ENCODE measurements at places on chromosomes 5 and 9.

GRCh38 chr5:53311681-53312080, 168.7 kb upstream of the FST start:
- DNase-seq: no peak

- DNase-seq: no peak
Measured at GRCh38 chr5:168378741-168379140, 87.3 kb downstream of the WWC1 start.

GRCh38 chr5:177429248-177430040, 3.0 kb downstream of the GRK6 start:
- DNase-seq: no peak

- DNase-seq: no peak
Measured at GRCh38 chr5:131268758-131269370, 5.0 kb downstream of the CDC42SE2 start.

- DNase-seq: no peak
Measured at GRCh38 chr5:38853753-38854470, 8.1 kb downstream of the OSMR start.

DNA sequence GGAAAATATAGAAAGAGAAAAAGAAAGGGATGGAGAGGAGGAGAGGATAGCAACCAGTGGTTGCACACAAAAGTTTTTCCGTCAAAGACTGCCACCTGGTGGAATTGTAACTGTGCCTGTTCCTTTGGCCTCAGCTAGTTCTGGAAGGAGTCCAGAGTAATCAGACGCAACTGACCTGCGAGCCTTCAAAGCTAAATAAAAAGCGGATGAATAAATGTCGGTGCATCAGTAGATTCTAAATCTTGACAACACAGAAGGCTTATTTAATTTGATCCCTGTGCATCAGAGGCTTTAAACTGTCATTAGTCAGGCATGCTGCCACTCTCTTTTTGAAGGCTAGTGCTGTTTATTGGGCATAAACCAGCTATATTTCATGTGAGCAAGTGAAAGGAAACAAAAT, 132.9 kb upstream of the ACO1 start:
- DNase-seq: peak; percentile 63

DNA sequence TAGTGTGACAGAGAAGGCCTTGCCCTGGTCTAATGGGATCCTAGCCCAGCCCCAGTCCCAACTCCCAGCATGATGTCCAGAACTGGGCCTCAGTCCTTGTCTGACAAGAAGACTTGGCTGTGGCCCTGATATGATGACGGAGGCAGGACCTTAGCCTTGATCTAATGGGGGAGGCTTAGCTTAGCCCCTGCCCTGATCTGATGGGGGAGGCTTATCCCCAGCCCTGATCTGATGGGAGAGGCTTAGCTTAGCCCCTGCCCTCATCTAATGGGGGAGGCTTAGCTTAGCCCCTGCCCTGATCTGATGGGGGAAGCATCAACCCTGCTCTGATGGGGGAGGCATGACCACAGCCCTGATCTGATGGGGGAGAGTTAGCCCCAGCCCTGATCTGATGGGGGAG, 3.7 kb downstream of the PKN3 start:
- DNase-seq: no peak

- DNase-seq: no peak
Measured at GRCh38 chr9:87120610-87121009, 173.3 kb upstream of the GAS1 start.

- DNase-seq: no peak
Measured at GRCh38 chr5:176948458-176948857, 49.3 kb upstream of the HK3 start.

DNA sequence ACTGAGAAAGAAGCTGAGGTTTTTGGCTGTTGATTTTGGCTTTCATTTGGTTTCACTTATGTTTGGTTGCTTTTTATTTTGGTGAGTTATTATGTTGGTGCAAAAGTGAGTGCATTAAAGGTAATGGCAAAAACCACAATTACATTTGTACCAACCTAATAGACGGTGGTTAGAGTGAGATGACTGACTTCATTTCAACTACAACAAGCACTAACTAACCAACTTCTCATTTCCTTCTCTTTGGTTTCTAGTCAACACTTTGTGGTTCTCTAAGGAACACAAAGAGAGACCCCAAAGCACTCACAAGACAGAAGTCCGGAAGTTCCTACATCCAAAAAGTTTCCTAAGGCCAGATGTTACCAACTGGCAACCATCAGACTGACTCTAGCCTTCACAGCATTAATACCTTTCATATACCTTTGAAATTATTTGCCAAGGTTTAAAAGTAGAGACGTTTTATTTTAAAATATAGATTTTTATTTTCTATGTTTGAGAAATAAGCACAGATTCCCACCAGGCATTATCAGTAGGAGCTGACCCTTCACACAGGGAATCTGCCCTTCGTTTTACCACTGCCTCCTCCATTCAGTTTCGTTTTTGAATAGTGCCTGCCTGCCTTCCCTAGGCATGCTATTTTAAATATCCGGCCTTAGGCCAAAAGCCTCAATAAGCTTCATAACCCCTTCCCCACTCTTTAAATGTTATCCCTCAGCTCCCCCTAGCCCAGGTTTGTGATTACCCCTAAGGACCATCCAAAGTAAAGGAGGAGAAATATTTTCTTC, 301.1 kb upstream of the PTGER4 start:
- DNase-seq: no peak

DNA sequence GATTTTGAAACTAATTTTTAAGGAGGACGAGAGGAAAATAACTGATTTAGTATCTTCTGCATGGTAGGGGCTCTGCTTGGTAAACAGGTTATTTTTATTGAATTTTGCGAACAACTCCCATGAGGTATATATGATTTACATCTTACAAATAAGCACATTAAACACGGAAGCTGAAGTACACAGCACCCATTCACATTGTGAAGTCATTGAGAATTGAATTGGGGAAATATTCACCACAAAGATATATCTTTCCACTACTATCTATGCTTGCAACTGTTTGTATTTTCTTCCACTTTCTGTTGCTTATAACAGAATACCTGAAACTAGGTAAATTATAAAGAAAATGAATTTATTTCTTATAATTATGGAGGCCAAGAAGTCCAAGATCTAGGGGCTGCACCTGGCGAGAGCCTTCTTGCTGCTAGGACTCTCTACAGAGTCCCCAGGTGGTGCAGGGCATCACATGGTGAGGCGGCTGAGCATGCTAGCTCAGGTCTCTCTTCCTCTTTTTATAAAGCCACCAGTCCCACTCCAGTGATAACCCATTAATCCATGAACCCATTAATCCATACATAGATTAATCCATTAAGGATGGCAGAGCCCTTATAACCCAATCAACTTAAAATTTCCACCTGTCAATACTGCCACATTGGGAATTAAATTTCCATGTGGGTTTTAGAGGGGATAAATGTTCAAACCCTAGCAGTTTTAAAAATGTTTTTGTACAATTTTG, 79.0 kb upstream of the ZNF608 start:
- no peak for DNase-seq

GRCh38 chr5:117551236-117551635, 976.6 kb upstream of the SEMA6A start:
- no peak for DNase-seq

GRCh38 chr5:55645304-55645703, 66.8 kb downstream of the SLC38A9 start:
- no peak for DNase-seq

GRCh38 chr5:169369130-169369529, 68.2 kb upstream of the SLIT3 start:
- DNase-seq: no peak

GRCh38 chr5:102855681-102856388, 100.7 kb downstream of the PAM start:
- DNase-seq: no peak

- peak; percentile 60 for DNase-seq
Measured at GRCh38 chr9:38423973-38424843, at the start of gene IGFBPL1. TSS of gene IGFBPL1 (minus strand) at chr9:38424454. CDS start at chr9:38424424, 30 bp downstream.

DNA sequence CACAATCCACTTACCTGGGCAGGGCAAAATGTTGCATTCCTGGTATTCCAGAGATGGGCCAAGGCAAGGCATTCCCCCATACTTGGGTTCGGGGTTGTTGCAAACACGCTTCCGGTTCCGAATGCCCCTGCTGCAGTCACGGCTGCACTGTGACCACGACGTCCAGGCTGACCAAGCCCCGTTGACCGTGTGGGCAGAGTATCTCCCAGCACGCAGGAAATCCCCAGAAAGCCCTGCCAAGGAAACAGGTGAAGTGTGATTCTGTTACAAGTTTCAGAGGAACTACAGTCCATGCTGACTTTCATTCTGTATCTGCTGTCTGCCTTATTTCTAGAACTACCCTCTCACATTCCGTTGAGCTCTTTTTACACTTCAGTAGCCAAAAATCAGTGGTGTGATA, 483.0 kb downstream of the SEMA5A start:
- no peak for DNase-seq

DNA sequence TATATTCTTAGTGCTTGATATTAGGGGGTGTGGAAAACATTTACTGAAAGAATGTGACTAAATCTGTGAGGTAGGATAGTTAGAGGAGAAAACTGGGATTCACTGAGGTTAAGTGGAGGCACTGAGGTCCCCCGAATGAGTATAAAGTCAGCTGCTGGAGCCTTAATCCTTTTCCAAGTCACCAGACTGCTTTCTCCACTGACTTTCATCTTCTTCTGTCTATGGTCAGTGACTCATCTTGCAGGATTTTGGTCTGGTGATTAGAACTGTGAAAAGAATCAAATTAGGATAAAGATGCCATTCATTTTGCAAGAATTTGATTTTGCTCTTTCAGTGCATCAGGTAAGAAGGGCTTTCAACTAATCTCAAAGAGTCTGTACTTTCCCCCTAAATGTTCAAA, 89.3 kb upstream of the ALDH1A1 start:
- DNase-seq: no peak

- no peak for DNase-seq
Measured at GRCh38 chr9:33256236-33256635, 8.3 kb downstream of the BAG1 start.

DNA sequence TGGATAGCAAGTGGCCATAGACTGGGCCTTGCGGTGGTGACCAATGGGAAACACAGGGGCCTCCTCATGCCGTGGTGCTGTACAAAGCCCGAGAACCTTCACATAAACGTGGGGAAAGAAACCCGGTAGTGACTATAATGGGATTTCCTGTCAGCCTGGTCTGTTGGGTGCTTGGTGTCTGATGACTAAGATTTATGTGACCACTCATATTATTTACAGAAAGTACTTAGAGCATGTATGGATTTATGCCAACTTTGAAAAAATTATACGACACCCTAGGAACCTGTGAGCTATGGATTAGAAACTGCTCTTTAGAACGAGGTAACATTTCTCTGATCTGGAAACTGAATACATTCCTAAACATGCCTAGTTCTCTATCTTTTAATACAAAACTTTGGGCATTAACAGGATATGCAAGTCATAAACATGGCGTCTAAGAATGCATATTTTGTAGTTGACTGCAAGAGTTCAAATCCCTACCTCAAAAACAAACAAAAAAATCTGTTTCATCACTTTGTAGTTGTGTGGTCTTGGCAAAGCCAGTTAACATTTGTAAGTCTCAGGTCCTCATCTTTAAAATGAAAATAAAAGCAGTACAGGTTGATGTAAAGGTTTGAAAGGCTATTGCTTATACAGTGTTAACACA, 85.4 kb downstream of the TMEM167A start:
- DNase-seq: no peak

DNA sequence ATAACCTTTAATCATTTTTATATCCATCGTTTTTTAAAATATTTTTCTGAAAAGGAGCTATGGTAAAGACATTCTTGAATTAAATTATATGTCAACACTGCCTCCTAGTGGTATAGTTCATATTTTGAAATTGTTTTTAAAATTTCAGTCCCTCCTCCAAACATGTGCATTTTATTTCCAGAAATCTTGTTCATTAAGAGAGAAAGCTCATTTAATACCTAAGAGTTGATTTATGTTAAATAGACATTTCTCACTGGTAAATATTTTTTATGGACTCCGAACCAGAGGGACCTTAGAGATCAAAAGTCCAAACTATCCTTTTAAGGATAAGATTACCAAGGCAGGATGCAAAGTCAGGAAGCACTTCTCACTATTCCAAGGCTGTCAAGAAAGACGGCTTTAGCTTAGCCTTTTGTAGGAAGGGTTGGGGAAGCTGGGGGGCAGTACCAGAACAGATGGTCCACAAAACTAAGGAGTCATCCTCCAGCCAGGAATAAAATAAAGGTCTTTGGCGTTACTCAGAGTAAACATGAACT, 21.6 kb downstream of the BHMT start:
- DNase-seq: peak; percentile 36

GRCh38 chr5:166509085-166509484, 1782.4 kb upstream of the WWC1 start:
- no peak for DNase-seq

GRCh38 chr5:158881091-158881880, 218.4 kb downstream of the EBF1 start:
- DNase-seq: no peak

DNA sequence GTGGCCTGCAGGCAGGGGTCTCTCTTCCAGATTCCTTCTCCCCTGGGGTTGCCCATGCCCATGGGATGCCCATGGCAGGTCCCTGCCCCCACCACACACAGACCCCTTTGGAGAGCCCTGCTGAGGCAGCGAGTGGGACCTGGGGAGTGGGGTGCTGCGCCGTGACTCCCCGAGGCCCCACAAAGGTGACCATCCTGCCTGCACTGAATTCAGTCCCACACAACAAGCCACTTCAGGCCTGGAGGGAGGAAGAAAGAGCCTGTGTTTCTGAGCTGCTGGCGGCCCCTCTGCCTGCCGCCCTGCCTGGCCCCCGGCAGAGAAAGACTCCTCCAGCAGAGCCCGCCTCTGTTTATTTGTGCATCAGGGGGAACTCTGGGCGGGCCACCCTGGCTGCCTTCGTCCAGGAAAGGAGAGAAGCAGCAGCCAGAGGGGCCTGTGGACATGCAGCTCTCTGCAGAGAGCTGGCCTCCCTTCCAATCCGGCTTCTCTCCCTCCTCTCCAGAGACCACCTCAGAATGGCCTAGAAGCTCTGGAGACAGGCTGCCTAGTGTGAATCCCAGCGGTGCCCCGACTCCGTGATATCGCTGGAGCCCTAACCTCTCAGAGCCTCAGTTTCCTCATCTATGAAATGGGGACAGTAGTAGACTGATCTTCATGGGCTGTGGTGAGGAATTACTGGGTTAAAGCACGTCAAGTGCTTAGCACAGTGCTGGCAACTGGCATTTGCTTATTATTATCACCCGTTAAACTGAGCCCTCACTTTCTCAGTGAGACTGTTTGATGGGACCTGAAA, 72.9 kb downstream of the COL27A1 start:
- no peak for DNase-seq

All from NCI-H1436 (cell line).